ENCODE measurements at places on chromosomes 4 and X.

DNA sequence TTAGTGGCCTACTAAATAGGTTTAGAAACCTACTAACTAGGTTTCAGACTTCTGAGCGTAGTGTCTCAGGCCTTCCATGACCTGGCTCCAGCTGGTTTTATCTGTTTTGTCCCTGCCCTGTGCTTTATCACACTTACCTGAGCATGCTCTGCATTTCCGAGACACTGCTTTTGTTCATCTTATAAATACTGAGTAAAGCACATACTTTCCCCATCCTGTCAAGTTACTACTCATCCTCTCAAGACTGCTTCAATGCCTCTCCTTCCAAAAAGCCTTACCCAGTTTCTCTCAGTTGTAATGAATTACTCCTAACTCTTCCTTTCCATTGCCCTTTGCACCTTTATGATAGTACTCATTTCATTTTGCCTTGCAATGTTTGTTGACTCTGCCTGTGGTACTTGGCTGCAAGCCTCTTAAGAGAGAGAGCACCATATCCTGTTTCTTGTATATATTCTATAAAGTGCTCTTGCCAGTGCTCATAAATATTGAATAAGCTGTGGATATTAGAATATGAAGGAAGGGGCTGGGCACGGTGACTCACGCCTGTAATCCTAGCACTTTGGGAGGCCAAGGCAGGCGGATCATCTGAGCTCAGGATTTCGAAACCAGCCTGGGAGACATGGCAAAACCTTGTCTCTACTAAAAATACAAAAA, 34.4 kb downstream of the SLAIN2 start:
- no peak for DNase-seq

- DNase-seq: no peak
Measured at GRCh38 chrX:64843224-64843623, 133.0 kb downstream of the ZC4H2 start.

GRCh38 chrX:104319346-104319745, 64.6 kb upstream of the ESX1 start:
- no peak for DNase-seq

DNA sequence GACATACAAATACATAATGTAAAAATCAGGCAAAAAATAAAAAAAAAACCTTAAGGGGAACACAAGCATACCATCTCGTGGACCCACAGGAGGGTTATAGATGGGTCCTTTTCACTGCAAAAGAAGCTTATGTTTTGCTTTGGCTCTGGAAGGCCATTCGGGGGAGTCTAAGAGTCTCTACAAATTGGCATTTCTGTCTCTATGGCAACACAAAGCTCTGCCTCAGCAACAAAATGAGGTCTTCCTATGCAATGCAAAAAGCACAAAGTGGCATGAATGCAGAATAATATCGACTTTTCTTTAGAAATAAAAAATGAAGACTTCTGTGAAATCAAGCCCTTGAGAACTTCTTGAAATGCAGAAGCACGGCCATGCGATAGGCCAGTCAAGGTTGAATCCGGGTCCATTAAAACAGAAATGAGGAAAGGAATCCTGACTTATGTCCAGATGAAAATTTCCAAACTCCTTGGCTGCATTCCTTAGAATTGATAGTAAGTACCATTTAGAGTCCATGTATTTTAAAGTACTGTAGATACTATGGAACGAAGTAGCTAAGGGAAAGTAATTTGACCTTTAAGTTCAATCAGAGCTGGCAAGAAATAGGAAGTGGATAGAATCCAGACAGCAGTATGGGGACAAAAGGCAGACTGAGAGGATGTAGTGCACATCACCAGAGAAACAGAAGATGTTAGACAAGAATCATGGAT, 63.7 kb upstream of the PDLIM3 start:
- no peak for DNase-seq

DNA sequence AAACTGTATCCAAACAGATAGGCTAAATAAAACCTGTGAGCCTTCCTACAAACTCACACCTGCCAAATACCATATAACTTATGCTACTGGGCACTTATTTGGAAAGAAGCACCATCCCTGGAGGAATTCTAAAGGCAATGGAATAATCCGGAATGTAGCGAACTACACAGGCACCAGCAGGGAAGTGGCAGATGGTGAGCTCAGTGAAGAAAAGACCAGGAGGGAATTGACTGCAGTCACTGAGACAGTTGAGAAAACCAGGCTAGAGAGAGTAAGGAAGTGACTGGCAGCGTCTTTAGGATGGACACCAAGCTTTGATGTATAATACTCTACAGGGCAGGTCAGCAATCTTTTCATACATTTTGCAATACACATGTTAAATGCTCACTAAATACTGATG, 16.3 kb downstream of the NDNF start:
- no peak for DNase-seq

- DNase-seq: no peak
Measured at GRCh38 chr4:98794565-98795205, 134.2 kb downstream of the EIF4E start.

- no peak for DNase-seq
Measured at GRCh38 chrX:152821145-152821765, 9.3 kb downstream of the CETN2 start.

GRCh38 chr4:99117876-99118693, 26.0 kb downstream of the ADH4 start:
- DNase-seq: no peak

- no peak for DNase-seq
Measured at GRCh38 chrX:31747411-31747810, 675.6 kb upstream of the FTHL17 start.

GRCh38 chr4:167290678-167291077, 56.4 kb upstream of the SPOCK3 start:
- no peak for DNase-seq

DNA sequence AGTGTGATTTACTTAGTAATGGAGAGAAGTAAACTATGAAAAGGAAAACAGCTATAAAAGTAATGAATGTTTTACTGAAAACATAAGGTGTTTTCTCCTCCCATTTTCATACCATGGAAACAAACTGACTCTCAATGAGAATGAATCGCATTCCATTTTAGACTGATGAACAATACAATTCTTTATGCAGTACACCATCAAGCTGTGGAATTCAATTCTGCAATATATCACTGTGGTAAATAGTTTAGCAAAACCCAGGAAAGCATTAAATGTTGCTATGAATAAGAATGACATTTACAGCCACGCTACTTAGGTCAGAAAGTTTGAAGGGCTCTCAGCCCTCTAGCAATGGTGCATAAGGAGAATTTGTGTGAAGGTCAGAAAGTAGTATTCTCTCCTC, 7.4 kb downstream of the DCAF8L2 start:
- DNase-seq: no peak

- no peak for DNase-seq
Measured at GRCh38 chrX:105323928-105324327, 103.4 kb upstream of the TEX13A start.

DNA sequence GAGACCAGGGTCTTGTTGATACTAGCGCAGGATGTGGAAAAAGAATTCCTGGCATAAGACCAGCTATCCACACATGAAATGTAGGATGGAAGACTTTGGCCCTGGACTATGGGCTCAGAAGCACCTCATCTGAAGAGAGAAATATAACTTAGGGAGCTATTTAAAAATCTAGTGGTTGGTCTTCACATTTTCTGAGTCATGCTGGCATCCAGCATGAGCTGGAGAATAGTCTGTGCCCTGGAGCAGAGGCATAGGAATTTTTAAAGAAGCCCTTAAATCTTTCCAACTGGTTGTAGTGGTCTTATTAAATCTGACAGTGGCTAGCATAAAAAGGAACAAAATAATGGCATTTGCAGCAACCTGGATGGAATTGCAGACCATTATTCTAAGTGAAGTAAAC, 86.3 kb downstream of the SMARCA5 start:
- no peak for DNase-seq

DNA sequence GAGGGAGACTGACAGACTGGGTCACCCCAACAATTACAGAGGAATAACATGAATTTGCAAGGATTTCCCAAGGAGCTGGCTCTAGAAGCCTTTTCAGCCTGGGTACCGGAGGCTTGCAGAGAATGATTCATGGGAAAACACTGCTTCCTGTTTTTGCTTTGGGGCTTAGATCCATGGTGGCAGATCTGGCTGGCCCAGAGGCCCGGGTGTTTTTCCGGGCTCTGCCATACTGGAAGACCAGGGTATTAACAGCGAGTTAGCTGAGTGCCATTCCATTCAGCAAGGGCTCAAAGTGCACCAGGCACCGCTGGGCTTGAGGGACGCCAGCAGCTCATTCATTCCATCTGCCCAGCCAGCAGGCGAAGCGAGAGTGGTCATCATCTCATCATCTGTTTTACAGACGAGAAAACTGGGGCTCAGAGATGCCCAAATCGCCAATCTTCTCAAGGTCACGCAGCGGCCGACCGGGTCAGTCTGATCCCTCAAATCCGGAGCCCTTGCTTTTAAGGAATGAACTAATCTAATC, 1.3 kb downstream of the WDR1 start:
- no peak for DNase-seq
